ENCODE measurements at places on chromosomes 13 and 19. TPM values are rescaled to one million over a fixed set of nuclear protein-coding genes. Genes with fewer than 3 reads are reported as not detected.
A peak's percentile ranks its signal among the peaks of the same experiment; 100 is the strongest.

DNA sequence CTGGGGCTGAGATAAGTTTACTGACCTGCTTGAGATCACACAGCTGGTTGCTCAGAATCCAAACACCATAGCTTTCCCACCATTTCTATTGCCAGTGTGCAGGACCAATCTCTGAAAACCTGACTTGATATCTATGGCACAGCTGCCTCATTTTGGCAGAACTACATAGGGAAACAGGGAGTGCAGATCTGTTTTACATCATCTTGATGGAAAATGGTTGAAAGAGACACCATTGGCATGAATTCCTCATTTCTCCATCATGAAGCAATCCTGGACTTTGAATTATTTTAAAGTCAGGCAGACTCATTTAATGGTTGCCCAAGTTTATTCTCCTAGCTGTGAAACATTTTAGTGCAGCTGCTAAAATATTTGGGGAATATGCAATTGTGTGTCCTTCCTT is 1628.2 kb upstream of the SLC10A2 start:
- no peak for DNase-seq

GRCh38 chr19:48837051-48837524 is 797 bp upstream of the HSD17B14 start:
- peak; percentile 60 for DNase-seq

- DNase-seq, result no peak
These were observed 30.0 kb downstream of the TSC22D1 start for GRCh38 chr13:44546164-44546563.

The KLK15 gene
- 8.5 TPM for total RNA-seq

- no peak for DNase-seq
These were observed 26.7 kb downstream of the CEACAM8 start for GRCh38 chr19:42568006-42568405.

DNA sequence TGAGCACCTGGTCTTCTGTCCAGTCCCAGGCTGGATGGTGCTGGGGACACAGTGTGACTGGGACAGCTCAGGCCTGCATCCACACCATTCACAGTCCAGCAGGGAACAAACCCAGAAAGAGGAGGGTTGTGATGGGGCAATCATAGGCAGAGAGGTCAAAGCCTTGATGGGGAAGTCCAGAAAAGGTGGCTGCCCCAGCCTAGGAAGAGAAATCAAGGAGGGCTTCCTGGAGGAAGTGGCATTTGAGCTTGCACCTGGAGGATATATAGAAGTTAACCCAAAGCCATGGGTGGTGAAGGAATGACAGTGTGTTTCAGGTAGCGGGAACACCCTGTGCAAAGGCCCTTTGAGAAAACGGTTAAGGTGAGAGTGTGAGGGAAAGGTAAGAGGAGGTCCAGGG is 2.6 kb upstream of the PRX start:
- DNase-seq, result no peak

The ATP4A gene
- not detected for total RNA-seq

The KCNJ14 gene
- 0.45 TPM for total RNA-seq

DNA sequence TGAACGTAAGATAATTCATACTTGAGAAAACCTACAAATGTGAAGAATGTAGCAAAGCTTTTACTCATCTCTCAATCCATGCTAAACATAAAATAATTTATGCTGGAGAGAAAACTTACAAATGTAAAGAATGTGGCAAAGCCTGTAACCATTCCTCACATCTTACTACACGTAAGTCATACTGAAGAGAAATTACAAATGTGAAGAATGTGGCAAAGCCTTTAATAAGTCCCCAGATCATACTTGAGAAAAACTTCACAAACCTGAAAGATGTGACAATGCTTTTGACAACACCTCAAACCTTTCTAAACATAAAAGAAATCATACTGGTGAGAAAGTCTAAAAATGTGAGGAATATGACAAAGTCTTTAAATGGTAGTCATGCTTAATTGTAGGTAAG is 89.4 kb downstream of the ZNF675 start:
- DNase-seq, result no peak

The TMEM238 gene
- total RNA-seq, result 116 TPM

- no peak for DNase-seq
These were observed 39.0 kb upstream of the IGSF23 start for GRCh38 chr19:44574186-44574950.

The LILRA1 gene
- 0.96 TPM for total RNA-seq

- DNase-seq, result no peak
These were observed 5.6 kb downstream of the ZAR1L start for GRCh38 chr13:32309312-32310133.

GRCh38 chr19:10640361-10640760 is 13.8 kb upstream of the ILF3 start:
- DNase-seq, result no peak

The C19orf73 gene
- 2.2 TPM for total RNA-seq

DNA sequence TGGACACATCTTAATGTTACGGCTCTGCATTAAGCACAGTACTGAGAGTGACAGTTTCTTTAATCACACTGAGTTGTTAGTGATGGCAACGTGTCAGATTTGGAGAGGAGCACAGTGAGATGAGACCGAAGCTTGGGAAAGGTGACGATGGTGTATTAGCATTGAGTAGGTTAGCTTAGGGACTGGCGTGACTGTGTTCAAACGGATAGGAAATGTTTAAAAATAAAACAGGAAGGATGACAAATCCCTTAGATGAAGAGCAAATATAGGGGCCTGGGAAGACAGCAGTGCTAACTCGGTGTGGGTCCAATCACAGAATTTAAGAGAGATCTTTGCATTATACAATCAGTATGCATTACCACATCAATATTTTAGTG is 384.3 kb downstream of the HS6ST3 start:
- DNase-seq, result no peak

GRCh38 chr19:11031421-11032070 is 57.7 kb upstream of the LDLR start:
- no peak for DNase-seq

GRCh38 chr19:16316506-16316882 is 8.1 kb upstream of the KLF2 start:
- DNase-seq, result no peak

GRCh38 chr19:16342002-16342715 is 17.5 kb downstream of the KLF2 start:
- peak; percentile 38 for DNase-seq

GRCh38 chr19:51820831-51821446 is 26.0 kb downstream of the FPR3 start:
- DNase-seq, result no peak

The GDF15 gene
- 136 TPM for total RNA-seq

GRCh38 chr19:44592451-44592890 is 20.9 kb upstream of the IGSF23 start:
- no peak for DNase-seq

DNA sequence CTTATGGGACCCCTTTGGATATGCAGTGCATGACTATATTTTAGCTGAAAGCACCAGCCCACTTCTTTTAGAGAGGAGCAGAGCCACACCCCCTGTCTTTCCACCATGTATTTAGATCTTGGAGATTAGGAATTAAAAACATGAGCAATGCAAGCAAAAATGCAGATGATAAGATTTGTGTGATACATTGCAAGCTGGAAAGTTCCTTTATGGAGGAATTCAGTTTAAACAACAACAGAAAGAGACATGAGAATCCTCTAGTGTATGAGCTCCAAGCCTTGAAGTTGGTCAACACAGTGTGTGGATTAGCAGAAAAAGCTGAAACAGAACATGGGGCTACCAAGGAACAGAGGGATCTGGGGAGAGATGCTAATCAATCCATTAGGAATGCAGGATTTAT is 529.8 kb upstream of the NBEA start:
- DNase-seq, result no peak

GRCh38 chr19:33245948-33246708 is 20.5 kb upstream of the SLC7A10 start:
- DNase-seq, result no peak

GRCh38 chr19:51607077-51607476 is 23.1 kb downstream of the SIGLEC5 start:
- no peak for DNase-seq

- no peak for DNase-seq
These were observed 87.8 kb downstream of the MAB21L1 start for GRCh38 chr13:35388441-35389355.

- no peak for DNase-seq
These were observed 15.6 kb upstream of the PROZ start for GRCh38 chr13:113142876-113143275.

DNA sequence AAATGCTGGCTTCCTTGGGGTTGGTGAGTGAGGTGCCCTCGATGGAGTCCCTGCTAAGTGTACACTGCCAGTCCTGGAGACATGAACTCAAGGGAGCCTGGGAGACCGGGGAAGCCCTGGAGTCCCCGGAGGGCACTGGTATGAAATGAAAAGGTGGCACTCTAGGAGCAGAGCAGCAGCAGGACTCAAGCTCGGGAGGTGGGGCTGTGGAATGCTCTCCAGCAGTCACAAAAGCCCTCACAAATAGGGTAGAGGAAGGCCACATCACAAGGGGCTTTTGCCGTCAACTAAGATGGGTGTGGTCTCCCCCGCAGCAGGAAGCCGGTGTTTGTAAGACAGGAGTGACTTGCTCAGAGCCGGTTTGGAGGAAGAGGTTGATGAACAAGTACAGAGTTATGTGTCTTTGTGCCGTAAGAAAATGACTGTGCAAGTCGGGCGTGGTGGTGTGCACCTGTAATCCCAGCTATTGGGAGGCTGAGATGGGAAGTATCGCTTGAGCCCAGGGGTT is 19.3 kb downstream of the CCNE1 start:
- no peak for DNase-seq

GRCh38 chr19:13652810-13653590 is 111.3 kb upstream of the MRI1 start:
- no peak for DNase-seq

- DNase-seq, result no peak
These were observed 15.8 kb downstream of the NFIX start for GRCh38 chr19:13010992-13011652.

- DNase-seq, result no peak
These were observed 55.4 kb upstream of the ATP12A start for GRCh38 chr13:24624801-24625231.

All from prostate gland (tissue), 2 donors.